ENCODE measurements at places on chromosomes 3 and 15.

DNA sequence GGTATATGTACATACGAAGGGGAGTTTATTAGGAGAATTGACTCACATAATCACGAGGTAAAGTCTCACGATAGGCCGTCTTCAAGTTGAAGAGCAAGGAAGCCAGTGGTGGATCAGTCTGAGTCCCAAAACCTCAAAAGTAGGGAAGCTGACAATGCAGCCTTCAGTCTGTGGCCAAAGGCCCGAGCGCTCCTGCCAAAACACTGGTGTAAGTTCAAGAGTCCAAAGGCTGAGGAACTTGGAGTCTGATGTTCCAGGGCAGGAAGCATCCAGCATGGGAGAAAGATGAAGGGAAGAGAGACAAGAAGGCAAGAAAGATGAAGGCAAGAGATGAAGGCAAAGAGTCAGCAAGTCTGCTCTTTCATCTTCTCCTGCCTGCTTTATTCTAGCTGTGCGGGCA is 16.8 kb upstream of the LRRN1 start:
- DNase-seq, result no peak

GRCh38 chr15:65620833-65621232 is 905 bp upstream of the SLC24A1 start:
- DNase-seq, result no peak

DNA sequence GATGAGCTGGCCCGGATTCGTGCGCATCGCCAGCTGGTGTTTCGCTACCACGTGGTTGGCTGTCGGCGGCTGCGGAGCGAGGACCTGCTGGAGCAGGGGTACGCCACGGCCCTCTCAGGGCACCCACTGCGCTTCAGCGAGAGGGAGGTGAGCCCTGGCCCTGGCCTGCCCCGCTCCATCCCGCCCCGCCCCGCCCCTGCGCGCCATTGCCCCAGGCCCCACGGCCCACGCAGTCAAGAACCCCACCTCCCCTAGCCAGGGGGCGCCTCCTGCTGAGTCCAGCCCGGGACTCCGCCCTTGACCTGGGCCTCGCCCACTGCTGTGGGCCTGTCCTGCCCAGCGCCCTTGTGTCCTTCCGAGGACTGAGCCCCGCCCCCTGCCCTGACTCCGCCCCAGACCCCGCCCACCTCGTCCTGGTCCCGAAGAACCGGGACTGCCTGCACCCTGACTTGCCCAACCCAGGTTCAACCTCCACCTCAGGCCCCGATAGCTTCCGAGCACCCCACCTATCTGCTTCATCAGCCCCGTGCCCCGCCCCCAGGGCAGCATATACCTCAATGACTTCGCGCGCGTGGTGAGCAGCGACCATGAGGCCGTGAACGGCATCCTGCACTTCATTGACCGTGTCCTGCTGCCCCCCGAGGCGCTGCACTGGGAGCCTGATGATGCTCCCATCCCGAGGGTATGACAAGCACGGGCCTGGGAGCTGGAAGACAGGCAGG is 14.8 kb downstream of the NT5DC2 start:
- no peak for DNase-seq

GRCh38 chr3:181694805-181695660 is 16.7 kb upstream of the SOX2 start:
- DNase-seq, result no peak

DNA sequence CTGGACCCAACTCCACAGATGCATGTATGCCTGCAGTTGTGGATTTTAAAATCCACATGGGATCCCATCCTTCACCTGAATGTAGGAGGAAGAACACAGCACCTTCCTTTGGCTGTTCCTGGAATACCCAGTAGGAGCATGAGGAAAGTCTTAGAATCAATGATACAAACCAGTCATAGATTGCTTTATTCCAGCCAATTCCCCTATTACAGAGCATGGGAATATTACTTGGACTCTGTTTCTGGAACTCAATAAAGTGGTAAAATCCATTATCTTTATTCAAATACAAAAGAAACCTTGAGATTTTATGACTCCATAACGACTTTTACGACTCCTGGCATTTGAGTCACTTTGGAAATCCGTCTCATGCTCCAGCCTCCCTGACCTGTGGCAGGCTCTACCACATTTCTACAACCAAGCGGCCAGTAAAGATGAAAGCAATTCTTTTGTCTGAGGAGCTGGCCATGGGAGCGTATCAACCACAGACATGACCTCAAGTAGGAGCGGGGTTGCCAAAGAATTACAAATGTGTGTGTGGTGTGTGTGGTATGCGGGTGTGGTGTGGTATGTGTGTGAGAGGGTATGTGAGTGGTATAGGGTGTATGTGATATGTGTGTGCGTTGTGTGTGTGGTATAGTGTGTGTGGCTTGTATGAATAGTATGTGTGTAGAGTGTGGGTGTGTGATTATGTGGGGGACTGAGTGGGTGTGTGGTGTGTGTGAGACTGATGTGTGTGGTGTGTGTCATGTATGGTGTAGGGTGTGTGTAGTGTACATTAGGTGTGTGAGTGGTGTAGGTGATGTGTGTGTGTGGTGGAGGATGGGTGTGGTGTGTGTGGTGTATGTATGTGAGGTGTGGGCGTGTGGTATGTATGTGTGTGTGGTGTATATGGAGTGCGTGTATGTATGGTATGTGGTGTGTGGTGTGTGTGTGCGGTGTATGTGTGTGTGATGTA is 40.0 kb downstream of the ARRDC4 start:
- DNase-seq, result peak; percentile 87

- DNase-seq, result peak; percentile 63
These were observed 6.3 kb downstream of the LRRC31 start for GRCh38 chr3:169863458-169863899.

DNA sequence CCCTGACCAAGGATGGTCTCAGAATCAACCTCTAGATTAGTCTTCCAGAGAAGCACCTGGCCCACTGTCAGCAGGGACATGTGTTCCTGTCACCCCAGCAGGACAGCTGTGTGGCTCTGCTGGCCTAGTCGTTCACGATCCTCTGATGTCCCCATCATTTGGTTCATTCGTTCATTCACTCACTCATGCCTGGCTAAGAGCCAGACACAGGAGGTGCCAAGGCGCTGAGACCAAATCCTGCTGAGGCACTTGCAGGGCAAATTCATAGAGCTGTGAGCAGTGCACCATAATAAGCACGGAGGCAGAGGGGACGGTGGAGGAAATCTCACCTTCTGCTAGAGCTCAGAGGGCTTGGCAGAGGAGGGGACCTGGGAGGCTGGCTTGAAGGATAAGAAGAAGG is 49.9 kb upstream of the FGD5 start:
- DNase-seq, result no peak

- no peak for DNase-seq
These were observed 197.2 kb upstream of the RBMS3 start for GRCh38 chr3:29083676-29084075.

DNA sequence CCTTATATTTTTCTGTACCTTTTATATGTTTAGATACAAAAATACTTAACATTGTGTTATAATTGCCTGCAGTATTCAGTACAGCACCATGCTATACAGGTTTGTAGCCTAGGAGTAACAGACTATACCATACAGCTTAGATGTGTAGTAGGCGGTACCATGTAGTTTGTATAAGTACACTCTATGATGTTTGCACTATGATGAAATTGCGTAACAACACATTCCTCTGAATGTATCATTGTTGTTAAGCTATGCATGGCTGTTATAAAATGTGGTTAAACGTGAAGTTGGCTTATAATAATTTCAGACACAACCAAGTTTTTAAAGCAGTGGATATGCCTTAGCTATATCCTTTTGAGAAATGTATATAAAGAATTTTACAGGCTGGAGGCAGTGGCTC is 328.3 kb downstream of the PLCL2 start:
- DNase-seq, result no peak

DNA sequence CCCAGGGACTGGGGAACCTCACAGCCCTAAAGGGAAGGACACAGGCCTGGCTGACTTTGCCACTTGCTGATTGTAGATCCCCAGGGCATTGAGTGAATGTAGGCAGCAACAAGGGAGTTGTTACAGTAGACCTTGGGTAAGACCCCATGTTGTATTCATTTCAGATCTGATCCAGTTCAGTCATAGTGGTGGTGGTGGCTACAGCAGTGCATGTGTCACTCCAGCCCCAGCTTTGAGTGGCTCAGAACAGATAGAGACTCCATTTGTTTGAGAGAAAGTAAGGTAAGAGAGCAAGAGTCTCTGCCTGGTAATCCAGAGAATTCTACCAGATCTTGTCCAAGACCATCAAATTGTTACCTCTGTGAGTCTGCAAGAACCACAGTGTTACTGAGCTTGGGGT is 278.7 kb upstream of the SATB1 start:
- no peak for DNase-seq

DNA sequence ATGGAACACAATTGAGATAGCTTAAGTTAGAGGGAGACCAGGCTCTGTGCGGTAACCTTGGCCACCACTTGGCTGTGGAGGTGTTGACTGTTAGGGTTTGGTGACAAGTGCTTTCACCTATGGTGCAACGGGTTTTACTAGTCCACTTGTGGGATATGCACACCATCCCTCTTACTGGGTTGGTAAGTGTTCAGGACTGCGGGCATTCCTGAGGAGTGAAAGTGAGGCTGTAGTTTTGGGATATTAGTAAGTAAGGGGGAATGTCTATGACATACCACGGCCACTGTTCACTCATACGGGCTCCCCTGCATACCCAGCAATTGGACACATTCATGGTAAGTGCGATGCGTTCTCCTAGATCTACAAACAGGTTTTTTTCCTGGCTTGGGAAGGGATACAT is 8.0 kb upstream of the RAD54L2 start:
- no peak for DNase-seq

DNA sequence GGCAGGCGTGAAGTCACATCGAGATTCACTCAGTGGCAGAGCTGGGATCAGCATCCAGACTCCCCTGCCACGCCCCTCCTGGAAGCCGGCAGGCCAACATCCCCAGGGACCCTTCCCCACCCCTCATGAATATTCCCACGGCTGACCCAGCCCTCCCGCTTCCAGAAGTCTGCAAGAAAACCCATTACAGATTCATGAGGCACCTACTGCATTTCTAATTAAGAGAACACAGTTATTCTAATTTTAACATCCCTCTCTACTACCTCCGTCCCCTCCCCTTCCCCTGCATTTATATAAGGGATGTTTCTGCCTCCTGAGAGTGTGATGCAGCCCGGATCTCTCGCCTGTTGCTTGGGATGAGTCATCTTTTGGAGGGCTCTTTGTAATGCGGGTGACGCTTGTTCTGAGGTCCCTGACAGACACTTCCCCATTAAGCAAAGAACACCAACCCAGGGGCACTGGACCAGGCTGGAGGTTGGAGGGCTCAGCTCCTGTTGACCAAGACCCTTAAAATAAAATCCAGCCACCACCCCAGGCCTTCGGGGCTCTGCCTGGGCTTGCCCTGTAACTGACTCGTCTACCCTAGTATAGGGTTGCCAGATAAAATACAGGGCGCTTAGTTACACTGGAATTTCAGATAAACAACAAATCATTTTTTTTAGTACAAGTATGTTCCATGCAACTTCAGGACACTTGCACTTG is 118.7 kb downstream of the NUP210 start:
- peak; percentile 33 for DNase-seq

DNA sequence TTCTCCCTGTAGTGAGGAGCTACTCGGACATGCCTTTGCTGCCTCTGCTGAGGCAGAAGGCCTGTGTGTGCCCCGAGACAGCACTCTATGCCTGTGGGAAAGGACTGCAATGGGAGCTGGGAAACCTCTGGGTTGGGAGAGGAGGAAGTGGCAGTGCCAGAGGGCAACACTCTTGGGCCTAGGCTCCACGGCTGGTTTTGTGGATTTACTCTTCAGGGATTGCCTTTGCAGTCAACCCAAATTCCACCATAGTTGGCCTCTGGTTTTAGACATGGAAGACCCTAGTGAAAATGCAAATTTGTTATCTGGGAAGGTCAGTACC is 46.8 kb downstream of the ITGA11 start:
- DNase-seq, result no peak

GRCh38 chr3:129254536-129255230 is 5.3 kb downstream of the COPG1 start:
- no peak for DNase-seq

- no peak for DNase-seq
These were observed 444.0 kb downstream of the EPHB1 start for GRCh38 chr3:135238871-135239614.

DNA sequence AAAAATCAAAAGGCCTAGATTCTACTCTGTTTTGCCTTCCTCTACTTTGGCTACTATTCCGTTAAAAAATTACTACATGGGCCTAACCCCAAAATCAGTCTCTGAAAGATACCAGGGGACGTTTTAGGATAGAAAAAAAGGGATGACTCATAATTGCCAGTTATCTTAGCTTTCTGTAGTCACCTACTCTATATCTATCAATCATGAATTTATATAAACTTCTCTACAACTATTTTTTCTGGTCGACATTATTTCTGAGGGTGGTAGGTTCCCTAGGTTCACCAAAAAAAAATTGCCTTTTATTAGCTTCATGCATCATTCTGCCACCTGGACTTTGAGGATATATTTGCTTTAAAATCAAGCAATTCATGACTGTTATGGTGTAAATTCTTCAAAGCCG is 36.5 kb downstream of the RAF1 start:
- no peak for DNase-seq

GRCh38 chr15:59792359-59792758 is 103.2 kb upstream of the BNIP2 start:
- no peak for DNase-seq

DNA sequence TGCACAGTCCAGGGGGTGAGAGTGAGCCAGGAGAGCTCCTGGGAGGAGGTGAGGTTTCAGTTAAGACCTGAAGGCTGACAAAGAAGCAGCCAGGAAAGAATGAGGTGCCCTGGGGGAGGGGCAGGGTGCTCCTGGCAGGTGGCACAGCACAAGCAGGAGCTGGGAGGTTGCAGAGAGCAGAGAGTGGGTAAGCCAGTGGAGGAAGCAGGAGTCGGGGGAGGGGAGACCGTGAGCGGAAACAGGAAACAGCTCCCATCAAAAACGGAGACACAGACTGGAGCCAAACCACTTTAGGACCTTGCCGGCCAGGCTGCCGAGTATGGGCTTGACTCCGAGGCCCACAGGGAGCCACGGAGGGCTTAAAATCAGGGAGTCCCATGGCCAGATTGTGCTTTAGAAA is 12.1 kb upstream of the FBLN2 start:
- no peak for DNase-seq

- DNase-seq, result peak; percentile 2
These were observed 9.8 kb upstream of the OR5K4 start for GRCh38 chr3:98343647-98344507.

DNA sequence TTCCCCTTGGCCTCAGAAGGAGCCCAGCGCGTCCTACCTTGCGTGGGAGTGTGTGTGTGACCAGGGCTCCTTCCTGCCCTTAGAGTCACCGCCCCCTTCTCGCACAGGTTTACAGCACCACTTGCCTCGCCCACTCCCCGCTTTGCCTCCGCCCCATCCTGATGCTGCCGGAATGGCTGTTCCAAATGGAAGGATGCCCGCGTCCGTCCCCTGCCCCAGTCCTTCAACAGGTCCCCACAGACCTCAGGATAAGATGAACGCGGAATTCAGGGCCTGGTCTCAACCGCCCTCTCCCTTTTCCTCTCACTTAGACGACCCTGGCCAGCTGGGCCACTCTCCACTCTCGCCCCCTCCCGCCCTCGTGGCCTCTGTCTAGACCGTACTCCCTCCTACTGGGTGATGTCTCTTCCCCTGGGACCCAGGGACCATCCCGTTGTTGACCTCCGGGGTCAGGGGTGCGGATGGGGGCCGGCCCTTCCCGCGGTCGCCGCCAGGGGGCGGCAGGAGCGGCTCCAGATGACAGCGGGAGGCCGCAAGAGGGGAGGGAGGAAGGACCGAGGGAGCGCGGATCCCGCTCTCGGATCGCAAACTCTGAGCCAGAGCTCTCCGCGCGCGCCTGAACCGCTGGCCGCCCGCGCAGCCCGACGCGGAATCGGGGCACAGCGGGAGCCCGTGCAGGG is at the start of gene THSD4:
Gene THSD4 (plus strand): TSS at position 585 of the 680 bp plus-strand sequence.
- peak; percentile 83 for DNase-seq
